ENCODE measurements at places on chromosomes 5 and 9.

- DNase-seq, result no peak
Measured at GRCh38 chr5:173669483-173669882, 53.0 kb upstream of the BOD1 start.

GRCh38 chr9:78539904-78540303, 243.0 kb downstream of the PSAT1 start:
- DNase-seq, result no peak

GRCh38 chr5:109467058-109467457, 57.3 kb upstream of the PJA2 start:
- no peak for DNase-seq

DNA sequence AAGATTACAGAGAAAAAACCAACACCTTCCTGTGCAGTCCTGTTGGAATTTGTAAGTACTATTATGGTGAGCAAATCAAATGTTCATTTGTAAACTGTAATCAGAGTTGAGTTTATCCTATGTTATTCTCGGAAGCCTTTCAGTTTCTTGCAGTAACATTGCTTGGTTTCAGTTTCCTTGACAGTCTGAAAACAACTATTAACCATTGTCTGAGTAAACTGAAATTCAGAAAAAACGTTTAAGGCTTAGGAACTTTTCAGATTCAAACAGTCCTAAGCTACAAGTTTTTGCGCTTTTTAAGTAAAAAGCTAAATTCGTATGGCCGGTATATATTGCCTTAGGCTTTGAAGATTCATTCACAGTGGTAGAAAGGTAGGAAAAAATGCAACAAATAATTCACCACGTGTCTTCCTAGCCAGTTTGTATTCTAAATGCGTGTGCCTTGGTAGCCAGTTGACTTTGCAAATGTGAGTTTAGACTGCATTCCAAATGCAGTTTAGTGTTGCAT, 2.5 kb downstream of the GPBP1 start:
- no peak for DNase-seq

DNA sequence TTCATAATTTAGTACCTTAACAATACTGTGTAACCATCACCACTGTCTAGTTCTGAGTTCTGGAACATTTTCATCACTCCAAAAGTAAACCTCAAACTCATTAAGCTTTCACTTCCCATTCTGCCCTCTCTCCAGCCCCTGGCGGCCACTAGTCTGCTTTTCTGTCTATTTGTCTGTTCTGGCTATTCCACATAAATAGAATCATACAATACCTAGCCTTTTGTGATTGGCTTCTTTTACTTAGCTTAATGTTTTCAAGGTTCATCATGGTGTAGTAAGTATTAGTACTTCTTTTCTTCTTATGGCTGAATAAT, 138.7 kb downstream of the RAPGEF6 start:
- no peak for DNase-seq

- DNase-seq, result no peak
Measured at GRCh38 chr9:114296338-114296737, 26.6 kb upstream of the ORM1 start.

DNA sequence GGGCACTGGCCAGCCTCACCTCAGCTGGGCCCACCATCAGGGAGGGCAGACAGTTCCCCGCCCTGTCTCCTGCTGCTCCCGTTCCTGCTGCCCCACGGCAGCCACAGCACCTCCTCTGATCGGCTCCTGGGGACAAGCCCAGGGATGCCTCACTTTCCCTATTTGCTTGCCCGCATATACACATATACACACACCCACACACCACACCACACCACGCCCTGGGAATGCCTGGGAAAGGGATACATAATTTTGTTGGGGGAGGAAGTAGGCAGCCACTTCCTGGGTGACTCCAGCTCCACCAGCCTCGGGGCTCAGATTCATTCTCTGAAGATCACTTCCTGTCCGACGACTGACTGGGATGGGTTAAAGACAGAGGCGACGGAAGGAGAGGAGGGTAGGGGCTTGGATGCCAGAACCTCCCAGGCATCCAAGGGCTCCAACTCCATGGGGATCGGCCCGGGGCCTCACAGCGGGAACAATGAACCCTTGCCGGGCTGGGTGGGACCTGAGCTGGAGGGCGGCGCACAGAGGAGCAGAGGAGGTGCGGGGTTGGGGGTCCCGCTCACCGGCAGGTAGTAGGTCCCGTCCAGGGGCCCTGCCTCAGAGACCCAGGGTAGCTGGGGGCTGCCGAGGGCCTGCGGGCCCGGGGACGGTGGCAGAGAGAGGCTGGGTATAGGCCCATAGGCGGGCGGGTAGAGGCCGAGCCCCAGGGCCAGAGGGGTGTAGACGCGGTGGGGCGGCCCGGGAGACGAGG, 2.0 kb upstream of the MZB1 start:
- no peak for DNase-seq

DNA sequence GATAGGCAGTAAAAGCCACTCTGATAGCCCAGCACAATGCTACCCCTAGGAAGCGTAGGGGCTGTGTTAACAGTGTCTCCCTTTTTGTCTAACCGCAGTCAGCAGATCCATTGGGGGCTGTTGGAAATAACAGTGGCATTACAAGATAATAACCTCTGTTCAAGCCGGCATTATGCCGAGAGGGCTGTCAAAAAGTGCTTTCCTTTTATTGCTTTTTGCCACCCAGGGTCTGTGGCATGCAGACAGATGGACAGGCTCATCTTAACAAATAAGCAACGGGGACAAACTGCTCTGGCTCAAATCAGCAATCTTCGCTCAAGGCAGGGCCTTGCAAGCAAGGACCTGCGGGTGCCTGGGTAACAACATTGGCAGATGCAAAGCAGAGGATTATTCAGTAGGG, 123.3 kb downstream of the TLR4 start:
- no peak for DNase-seq

DNA sequence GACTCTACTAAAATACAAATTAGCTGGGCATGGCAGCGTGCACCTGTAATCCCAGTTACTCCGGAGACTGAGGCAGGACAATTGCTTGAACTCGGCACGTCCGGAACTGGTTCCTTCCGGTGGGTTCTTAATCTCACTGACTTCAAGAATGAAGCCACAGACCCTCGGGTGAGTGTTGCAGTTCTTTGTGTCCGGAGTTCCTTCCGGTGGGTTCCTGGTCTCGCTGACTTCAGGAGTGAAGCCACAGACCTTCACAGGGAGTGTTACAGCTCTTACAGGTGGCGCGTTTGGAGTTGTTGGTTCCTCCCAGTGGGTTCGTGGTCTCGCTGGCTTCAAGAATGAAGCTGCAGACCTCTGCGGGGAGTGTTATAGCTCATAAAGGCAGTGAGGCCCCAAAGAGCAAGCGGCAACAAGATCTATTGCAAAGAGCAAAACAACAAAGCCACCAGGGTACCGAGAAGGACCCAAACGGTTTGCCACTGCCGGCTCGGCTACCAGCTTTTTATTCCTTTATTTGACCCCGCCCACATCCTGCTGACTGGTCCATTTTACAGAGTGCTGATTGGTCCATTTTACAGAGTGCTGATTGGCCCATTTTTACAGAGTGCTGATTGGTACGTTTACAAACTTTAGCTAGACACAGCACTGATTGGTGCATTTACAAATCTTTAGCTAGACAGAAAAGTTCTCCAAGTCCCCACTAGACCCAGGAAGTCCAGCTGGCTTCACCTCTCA, 28.6 kb upstream of the SLC6A19 start:
- DNase-seq, result no peak

GRCh38 chr5:15013654-15014463, 142.3 kb upstream of the ANKH start:
- peak; percentile 25 for DNase-seq

All from CD4-positive, alpha-beta T cell treated with Interleukin-6 at 100 ng/mL for 8 hours (primary cell).